ENCODE measurements at places on chromosomes 2 and 18.

GRCh38 chr2:169011698-169012097 lies 19.4 kb downstream of the ABCB11 start:
- no peak for DNase-seq

GRCh38 chr2:166658901-166659300 lies 164.9 kb upstream of the SCN7A start:
- DNase-seq = no peak

DNA sequence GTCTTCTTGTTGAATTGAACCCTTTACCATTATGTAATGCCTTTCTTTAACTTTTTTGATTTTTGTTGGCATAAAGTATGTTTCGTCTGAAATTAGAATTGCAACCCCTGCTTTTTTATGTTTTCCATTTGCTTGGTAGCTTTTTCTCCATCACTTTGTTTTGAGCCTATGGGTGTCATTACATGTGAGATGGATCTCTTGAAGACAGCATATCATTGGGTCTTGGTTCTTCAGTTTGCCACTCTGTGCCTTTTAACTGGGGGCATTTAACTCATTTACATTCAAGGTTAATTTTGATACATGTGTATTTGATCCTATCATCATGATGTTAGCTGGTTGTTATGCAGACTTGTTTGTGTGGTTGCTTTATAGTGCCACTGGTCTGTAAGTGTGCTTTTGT lies 489.4 kb upstream of the TNP1 start:
- DNase-seq = no peak

DNA sequence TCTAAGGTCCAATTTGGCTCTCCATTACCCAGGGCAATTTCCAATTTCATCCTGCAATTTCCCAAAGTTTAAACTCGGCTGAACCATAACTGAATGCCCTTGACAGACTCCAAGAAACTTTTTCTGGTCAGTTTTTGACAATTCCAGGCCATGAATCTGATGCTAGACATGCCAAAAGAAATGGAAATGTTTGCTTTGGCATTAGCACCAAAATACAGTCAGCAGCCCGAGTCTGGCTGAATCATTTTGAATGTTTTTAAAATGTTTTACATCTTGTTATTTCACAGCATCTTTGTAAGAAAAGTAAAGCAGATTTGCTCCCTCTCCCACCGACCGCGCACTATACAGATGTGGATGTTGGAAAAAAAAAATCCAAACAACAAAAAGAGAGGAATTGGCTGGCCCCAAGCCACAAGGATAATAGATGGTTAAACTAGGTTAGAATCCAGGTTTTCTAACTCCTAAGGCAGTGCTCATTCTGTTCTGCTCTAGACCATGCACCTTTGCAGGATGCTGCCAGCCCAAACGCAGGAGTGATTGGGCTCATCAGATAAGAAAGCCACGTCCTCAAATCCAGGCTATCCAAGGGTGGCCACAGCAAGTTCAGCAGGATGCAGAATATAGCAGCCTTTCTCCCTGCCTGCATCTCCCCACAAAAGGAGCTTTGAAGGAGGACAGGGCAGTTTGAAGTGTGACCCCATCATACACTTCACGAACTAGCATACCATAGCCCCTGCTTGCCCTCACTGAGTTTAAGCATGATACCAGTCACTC lies 167.5 kb downstream of the ALK start:
- no peak for DNase-seq

GRCh38 chr18:933082-933481 lies 28.4 kb downstream of the ADCYAP1 start:
- no peak for DNase-seq

GRCh38 chr2:85615413-85615728 lies 615 bp upstream of the USP39 start:
- DNase-seq = no peak

DNA sequence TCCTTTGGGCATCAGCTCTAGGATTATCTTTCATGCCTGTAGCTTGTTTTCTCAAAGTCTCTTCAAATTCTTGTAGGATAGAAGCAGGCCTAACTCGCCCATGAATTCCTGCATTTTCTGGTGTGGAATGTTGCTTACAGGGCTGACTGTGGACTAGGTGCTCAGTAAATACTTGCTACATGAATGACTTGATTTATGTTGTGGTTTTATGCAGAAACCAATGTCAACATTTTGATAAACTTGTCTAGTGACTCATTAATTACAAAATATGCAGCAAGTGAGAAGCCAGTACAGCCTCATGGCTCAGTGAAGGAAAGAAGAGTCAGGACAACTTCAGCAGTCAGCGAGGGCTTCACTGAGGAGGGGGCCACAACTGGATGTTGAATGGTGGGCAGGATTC lies 110.6 kb upstream of the SIX2 start:
- DNase-seq = peak; percentile 75

DNA sequence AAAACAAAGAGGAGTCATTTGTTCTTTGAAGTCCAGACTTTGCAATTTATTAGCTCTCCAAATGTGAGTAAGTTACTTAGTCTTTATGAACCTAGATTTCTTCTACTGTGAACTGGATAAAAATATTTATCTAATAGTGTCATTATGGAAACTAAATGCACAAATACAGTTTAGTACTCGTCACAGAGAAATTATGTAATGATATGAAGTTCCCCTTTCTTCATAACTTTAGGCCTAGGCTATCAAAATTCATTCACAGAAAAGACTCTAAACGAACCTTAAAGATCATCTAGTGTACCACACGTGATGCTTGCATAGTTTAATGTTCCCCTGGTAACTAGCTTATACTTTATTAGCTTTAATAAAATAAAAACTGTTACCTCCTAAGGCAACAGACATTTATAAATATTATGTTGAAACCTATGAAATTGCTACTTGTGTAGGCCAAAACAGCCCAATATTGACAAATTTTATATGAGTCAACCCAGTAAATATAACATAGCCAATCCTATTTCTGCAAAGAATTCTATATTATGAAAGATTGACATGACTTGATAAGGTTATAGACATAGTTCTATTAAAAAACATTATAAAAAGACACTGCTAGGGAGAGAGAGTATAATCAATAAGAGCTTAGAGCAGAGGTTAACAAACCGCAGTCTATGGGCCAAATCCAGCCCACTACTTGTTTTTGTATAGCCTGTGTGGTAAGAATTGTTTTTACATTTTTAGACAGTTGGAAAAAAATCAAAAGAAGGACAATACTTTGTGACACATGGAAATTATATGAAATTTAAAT lies 44.9 kb upstream of the ITPRID2 start:
- DNase-seq = no peak

- no peak for DNase-seq
Measured at GRCh38 chr2:30511122-30512083, 64.4 kb downstream of the LCLAT1 start.

Data from Panc1 (cell line).